Stimulated activated CD8-positive, alpha-beta memory T cell treated with anti-CD3 and anti-CD28 coated beads, Interleukin-2, amount 100 ng/mL, for 48 hours (primary cell): ENCODE measurements at places on chromosomes 1 and 21.

GRCh38 chr1:53693773-53694717 is 44.9 kb downstream of the GLIS1 start:
- DNase-seq = no peak

GRCh38 chr1:155884031-155884960 is 24.9 kb downstream of the SYT11 start:
- no peak for DNase-seq

DNA sequence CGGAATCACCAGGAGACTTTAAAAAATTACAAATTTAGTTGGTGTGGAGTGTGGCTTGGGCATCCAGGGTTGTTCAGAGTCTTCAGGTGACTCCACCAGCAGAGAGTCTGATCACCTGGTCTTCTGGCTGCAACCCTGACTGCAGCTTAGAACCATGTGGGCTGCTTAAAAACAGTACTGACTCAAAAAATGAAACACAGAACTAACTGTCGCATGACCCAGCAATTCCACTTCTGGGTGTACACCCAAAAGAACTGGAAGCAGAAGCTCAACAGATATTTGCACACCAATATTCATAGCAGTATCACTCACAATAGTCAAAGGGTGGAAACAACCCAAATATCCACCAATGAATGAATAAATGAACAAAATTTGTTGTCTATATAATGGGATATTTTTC is 17.3 kb downstream of the TLR5 start:
- no peak for DNase-seq

DNA sequence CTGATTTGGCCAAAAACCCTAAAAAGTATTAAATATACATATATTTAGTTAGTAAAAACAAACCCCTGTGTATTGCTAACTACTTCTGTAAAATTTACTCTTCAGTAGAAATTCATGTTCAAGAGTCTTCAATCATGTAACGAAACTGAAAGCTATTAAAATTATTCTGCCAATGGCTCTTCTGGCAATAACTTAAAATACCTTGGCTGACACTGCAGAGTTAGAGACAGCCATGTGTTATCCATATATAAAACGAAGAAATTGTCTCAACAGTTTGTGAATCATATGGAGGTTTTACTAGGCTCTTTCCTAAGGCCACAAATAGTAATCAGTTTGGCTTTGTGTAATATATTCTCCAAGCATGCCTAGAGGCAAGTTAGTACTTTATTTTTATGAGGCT is 357.2 kb downstream of the COL11A1 start:
- no peak for DNase-seq

GRCh38 chr1:107244709-107245500 is 104.1 kb downstream of the NTNG1 start:
- DNase-seq = no peak

GRCh38 chr1:25673962-25674806 is 57.6 kb downstream of the MAN1C1 start:
- DNase-seq = no peak

- no peak for DNase-seq
Observed at GRCh38 chr1:30852026-30852425, 56.5 kb downstream of the SDC3 start.

DNA sequence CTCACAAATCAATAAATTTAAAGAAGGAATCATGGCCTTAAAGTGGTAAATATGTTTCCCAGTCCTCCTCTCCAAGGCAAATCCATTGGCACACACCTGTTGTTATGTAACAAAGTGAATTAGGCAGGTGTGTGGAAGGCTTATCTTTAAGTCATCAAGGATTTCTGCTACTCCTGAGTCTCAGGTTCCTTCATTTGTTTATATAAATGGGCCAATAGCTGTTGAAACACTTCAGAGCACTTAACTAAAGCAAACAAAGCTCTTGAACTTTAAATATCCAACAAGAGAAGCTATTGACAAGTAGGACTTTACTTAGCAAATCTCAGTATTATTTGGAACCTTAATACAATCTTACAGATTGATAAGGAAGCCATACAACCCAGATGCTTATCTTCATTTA is 99.3 kb upstream of the ESRRG start:
- no peak for DNase-seq

GRCh38 chr1:181011301-181012202 is 11.1 kb downstream of the STX6 start:
- DNase-seq = no peak

DNA sequence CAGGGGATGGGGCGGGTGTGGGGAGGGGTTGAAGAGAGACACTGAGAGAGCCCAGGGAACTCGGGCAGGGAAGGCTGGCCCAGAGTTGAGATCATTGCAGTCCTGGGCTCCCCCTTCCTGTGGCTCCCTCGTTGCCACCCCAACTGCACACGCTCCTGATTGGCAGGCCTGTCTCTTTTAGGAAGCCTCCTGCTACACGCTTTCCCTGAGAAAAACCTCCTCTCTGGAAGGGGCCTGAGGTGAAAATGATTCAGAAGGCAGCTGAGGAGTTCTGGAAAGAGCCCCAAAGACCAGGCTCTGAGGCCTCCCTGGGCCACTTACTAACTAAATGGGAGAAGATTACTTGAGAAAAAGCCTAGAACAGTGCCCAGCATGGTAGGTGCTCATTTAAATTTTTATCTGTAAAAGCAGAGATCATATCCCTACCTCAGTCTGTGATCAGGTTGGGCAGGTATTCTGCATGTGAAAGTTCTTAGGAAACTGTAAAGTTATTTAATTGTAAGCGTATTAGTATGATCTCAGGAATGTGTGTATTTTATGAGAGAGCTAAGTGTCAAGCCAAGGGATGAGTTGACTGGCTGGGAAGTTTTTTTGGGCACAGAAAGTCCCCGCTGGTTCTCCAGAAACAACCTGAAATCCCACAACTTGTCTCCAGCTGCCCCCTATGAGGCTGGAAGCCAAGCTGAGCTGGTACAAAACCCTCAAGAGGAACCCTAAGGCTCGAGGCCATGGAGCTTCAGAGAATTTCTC is 65.2 kb upstream of the EPS8L3 start:
- DNase-seq = no peak

GRCh38 chr1:163758977-163759670 is 437.4 kb downstream of the NUF2 start:
- DNase-seq = no peak

GRCh38 chr1:229199261-229200243 is 71.4 kb upstream of the RAB4A start:
- no peak for DNase-seq

DNA sequence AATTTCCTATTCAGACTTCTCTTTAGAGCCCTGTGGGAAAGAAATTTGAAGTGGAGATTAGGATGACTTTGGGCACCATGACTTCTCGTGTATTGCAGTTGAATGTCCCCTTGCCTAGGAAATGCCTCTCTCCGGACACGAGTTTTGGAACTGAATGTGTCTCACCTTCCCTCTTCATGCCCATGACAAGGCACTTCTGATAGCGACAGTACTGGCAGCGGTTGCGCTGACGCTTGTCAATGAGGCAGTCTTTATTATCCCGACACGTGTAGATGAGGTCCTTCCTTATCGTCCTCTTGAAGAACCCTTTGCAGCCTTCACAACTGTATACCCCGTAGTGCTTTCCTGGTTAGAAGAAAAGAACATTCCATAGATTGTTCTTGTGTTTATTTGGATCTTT is 28.1 kb downstream of the RXRG start:
- no peak for DNase-seq

DNA sequence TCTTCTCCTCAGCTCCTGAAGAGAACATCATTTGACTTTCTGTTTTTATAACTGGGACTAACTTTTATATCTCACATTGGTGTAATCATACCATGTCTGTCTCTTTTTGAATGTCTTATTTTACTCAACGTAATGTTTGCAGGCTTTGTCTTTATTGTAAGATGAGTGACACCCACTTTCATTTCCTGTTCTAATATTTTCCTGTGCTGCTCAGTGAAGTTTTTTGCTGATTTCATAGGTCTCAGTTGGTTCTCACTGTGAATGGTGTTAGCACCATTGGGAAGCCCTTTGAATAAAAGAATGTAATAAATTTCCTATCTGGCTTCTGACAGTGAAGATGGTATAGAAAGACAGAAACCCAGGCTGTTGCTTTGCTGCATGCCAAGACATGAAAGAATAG is 84.0 kb downstream of the RAVER2 start:
- no peak for DNase-seq

DNA sequence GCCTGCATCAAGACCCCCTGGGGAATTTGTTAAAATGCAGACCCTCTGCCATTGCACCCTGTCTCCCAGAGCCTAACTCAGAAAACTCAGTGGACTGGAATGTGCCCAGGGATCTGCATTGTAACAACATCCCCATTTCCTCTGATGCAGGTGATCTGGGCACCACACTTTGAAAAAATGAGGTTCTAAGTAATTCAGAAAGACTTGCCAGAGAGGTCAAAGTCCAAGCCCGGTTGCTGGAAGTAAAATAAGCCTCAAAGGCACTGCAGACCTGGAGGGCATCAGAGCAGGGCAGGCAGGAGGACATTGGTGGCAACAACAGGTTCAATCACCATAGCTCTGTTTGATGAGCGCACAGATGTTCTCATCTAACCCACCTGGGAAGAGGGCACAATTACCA is 90.7 kb downstream of the SYT2 start:
- no peak for DNase-seq

DNA sequence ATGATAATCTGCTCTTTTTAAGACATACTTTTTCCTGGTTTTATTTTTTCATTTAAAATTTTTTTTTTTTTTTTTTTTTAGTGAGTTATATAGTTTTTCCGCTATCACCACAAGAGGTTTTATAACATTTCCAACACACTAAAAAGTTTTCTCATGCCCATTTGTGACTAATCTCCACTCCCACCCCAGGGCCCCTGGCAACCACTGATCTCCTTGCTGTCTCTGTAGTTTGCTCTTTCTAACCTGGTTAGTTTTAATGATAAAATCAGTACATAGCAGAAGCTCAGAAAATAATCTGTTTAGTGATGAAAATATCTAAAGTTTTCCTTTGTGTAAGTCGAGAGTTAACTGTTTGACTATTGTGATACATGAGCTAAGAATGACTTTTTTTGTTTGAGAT is 41.8 kb downstream of the IARS2 start:
- DNase-seq = no peak

GRCh38 chr1:221777431-221778072 is 35.7 kb upstream of the DUSP10 start:
- DNase-seq = no peak

DNA sequence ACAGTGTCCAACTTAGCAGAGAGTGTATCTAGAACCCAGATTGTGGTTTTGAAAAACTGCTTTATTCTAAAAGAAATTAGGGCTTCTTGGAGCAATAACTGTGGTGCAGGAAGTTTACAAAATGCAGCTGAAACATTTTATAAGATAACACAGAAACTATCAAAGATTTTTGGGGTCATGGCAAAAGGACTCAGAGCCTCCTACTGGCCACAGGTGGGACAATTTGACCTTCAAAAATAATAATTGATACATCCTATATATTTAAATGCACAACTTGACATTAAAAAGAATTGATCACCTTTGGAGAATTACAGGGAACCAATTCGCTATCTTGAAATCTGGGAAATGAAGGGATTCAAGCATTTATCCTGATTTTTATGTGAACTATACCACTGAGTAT is 235.2 kb downstream of the RPS6KC1 start:
- no peak for DNase-seq

- DNase-seq = no peak
Observed at GRCh38 chr1:42264511-42265190, 70.4 kb downstream of the FOXJ3 start.

DNA sequence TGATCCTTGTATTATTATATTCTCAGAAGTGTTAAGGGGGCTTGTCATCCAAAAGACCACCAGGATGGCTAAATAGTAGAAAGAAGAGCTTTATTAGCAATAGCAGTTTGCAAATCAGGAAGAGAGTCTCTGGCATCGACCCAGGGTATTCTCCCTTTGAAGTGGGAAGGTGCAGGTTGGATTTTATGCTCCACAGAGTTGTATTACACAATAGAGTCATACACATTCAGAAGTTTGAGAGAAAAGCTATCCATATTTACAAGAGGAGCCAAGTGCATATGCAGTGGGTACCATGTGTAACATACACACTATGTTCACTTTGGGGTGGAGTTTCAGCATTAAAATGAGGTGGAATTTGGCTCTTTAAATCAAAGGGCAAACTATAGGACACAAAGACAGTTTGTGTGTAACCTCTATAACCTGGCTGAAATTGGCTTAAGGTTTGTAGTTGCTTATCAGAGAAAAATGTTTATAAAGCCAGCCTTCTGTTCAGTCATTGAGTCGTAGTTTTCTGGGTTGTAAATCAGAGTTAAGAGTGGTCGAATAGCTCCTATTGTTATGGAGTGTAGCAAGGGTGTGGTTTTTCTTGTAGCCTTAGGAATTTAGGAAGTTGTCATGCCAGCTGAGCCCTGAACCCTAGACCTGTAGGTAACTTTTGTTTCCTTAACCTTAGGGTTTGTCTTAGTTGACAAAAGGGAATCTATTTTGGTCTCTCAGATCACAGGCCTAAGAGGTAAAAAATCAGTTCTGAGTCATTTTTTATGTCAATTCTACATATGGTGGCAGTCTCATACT is 125.3 kb downstream of the DNM3 start:
- DNase-seq = no peak

- DNase-seq = no peak
Observed at GRCh38 chr1:114126261-114127095, 27.2 kb downstream of the SYT6 start.

DNA sequence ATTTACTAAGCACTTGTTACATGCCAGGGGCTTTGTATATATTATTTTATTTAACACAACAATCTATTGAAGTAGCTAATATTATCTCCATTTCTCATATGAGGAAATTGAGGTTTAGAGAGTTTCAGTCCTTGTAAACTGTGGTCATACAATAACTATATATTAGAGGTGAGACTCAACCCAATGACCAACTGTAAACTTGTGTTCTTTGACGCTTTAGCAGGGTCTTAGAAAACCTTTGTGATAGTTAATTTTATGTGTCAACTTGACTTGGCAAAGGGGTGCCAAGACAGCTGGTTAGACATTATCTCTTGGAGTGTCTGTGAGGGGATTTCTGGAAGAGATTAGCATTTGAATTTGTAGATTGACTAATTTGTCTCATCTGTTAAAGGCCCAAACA is 252.4 kb upstream of the B3GALT2 start:
- DNase-seq = no peak

- DNase-seq = no peak
Observed at GRCh38 chr1:235887676-235888075, 21.0 kb upstream of the LYST start.

GRCh38 chr1:239563681-239564080 is 177.3 kb downstream of the CHRM3 start:
- DNase-seq = no peak

DNA sequence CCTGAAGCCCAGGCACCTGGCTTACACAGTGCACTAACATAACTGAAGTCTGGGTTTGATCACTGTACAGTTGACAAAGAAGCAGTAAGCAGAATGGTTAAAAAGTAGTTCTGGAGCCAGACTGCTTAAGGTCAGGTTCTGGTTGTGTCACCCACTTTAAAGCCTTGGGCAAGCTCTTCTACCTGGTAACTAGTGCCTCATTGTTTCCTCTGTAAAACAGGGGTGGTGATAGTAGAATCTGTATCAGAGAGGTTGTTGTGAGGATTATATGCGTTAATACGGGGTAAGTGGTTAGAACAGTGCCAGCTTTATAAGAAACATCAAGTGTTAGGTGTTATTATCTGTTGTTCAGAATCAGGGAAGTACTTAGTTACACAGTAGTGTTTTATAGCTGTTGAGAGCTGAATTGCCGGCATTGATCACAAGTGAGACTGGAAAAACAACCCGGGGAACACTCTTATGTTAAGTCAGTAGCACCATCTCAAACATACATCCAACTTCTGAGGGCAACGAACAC is 3.7 kb downstream of the BACH1 start:
- DNase-seq = no peak

GRCh38 chr1:218996362-218996761 is 177.3 kb upstream of the LYPLAL1 start:
- DNase-seq = no peak

GRCh38 chr1:56972976-56973375 is 7.2 kb upstream of the C8B start:
- no peak for DNase-seq
